Mucosa of descending colon (tissue), 3 donors: ENCODE measurements at places on chromosomes 13 and 19.

GRCh38 chr13:26483546-26483945, 73.9 kb upstream of the WASF3 start:
- DNase-seq: no peak

GRCh38 chr19:47447470-47448359, 24.0 kb downstream of the SLC8A2 start:
- DNase-seq: peak; percentile 53

- no peak for DNase-seq
Measured at GRCh38 chr13:36357692-36358091, 11.5 kb upstream of the SPART start.

DNA sequence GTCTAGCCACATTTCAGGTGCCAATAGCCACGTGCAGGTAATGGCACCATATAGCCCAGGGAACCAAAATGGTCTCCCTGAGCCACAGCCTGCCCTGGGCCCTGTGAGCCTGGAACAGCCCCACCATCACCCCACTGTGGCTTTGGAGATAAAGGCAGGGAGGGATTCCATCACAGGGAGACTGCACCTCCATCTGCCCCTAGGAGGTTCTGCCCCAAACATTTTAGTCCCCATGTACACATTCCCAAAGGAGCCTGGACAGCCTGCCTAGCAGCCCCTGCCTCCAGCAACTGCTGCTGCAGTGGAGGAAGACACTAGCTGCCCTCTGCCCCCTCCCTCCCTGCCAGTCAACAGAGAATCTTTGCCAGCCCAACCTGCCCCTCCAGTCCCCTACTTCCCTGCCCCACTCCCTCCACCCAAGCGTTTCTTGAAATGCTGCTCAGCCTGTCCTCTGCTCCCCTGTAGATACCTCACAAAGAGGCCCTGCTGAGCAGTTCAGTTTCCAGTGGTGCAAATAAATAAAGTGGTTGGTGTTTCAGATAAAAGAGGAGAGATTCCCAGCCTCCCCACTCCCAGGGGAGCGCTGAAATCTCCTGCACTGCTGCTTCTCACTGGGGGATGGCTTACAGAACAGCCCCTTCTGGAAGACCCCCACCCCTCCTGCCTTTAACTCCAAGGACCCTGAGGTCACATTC, 921.8 kb downstream of the UQCRFS1 start:
- no peak for DNase-seq

DNA sequence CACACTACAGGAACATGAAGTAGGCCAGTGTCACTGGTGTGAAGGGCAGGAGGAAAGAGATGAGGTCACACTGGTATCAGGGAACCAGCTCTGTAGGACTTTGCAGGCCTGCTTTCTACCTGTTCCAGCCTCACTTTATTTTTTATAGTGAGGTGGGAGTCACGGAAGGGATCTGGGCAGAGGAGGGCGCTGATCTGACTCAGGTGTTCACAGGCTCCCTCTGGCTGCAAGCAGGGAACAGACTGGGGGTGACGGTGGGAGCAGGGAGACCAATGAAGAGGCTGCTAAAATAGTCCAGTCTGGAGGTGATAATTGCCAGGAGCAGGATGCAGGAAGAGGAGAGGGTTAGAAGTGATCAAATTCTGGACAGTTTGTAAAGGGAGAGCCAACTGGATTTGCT, 2.8 kb downstream of the THAP8 start:
- no peak for DNase-seq

DNA sequence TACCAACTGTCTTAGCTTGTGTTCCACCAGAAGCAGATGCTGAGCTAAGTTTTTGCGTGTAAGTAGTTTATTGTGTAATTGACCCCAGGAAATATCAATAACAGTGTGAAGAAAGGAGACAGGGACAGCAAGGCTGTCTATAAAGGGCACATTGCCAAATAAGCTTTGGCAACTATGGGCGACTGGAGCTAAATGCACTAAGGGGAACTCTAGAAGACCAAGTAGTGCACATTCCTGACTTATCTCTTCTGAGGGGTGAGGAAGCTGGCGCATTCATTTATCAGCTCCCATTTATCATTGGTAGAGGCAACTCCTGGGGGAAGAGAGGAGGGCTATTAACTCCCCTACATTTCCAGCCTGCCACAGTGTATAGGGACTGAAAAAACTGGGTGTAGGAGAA, 135.0 kb downstream of the DLEU7 start:
- no peak for DNase-seq

DNA sequence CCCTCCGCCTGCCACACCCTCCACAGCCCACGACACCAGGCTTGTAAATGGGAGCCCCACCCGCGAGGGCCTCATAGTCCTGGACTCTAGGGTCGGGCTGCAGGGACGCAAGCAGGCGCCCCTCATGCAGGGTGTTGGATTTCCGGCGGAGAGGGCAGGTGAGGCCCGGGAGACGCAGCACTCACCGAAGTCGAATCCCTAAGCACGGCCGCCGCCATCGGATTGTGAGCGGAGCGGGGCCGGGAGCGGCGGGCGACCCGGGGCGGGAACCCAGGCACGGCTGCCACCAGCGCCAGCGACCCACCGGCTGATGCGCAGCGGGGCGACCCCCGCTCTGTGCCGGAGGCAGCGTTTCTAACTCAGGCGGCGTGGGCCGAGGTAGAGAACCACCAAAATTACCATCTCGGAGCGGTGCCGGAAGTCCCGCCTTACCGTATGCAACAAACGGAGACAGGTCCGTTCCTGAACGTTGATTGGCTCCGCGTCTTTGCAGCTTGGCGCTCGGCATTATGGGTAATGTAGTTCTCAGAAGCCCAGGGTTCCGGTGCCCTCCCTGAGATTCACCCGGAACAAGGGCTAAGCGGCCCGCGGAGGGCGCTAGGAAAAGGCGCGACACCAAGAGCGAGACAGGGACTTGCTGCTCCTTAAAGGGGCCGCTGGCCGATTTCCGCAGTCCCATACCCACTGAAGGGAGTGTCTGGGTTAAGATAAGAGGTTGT, at the start of gene ZNF416:
ZNF416 (minus strand) TSS at position 425 of the 719 bp plus-strand sequence; CDS start at position 218, 207 bp downstream.
- peak; percentile 94 for DNase-seq

DNA sequence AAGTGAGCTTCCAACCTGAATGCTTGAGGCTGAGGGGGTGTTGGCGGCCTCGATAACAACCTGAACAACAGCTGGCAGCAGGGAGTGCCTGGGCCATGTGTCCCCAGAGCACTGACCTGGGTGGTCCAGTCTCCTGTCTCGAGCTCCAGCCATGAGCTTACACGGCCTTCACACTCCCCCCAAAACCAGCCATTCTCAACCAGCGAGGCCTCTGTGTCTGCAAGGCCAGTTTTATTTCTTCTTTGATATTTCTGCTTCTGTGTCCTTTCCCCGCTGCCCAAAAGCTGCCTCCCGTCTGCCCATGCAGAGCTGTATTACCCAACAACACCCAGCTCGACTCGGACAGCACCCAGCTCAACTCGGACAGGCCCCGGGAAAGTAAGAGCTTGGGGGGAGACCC, 32.5 kb upstream of the TFDP1 start:
- no peak for DNase-seq
